Activated naive CD4-positive, alpha-beta T cell treated with Interleukin-2 at 50 U/mL for 16 hours (primary cell): ENCODE measurements at places on chromosomes 1 and 21.

- no peak for DNase-seq
These were observed 175.8 kb downstream of the PTGER3 start for GRCh38 chr1:70871790-70872189.

- no peak for DNase-seq
These were observed 55.3 kb upstream of the MUTYH start for GRCh38 chr1:45395582-45395981.

DNA sequence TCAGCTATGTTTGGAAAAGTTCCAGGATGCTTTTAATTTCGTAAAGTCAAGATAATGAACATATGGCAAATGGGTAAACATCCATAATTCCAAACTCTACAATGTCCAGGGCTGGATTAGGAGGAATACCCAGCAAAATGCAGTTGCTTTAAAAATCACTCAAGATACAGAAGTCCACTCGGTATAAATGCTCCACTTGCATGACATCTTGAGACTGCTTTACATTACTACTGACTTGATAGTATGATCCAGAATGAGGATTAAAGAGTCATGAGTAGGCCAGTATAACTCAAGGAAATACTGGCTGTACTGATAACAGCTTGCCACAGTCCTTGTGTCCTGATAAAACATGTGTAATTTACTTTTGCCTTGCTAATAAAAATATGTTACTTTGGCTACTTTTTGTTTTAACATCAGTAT is 58.3 kb upstream of the ANGPTL3 start:
- DNase-seq, result no peak

- DNase-seq, result no peak
These were observed 22.0 kb downstream of the DDI2 start for GRCh38 chr1:15639262-15639661.

GRCh38 chr1:24635195-24635843 is 7.8 kb upstream of the SRRM1 start:
- DNase-seq, result no peak

GRCh38 chr21:40235528-40235927 is 368.3 kb downstream of the PCP4 start:
- no peak for DNase-seq

- DNase-seq, result no peak
These were observed 27.5 kb upstream of the ZFP69B start for GRCh38 chr1:40422630-40423263.

- no peak for DNase-seq
These were observed 8.6 kb upstream of the LHX4 start for GRCh38 chr1:180221462-180221861.

- no peak for DNase-seq
These were observed 106.8 kb upstream of the JUN start for GRCh38 chr1:58890609-58891008.

DNA sequence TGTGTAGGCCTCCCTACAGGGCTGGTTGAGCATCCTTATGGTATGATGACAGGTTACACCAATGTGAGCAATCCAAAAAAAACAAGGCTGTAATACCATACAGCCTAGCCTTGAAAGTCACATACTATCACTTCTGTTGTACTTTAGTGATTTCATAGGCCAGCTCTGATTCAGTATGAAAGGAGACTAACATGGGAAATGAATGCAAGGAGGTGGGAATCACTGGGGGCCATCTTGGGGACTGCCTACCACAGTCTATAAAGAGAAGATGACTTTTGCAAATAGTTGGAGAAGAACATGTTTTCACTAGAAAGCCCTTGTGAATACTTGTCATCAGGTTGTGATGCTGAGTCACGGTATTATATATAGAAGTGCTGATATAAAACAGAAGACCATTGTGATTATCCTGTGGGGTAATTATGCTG is 270.7 kb downstream of the S1PR1 start:
- DNase-seq, result no peak

DNA sequence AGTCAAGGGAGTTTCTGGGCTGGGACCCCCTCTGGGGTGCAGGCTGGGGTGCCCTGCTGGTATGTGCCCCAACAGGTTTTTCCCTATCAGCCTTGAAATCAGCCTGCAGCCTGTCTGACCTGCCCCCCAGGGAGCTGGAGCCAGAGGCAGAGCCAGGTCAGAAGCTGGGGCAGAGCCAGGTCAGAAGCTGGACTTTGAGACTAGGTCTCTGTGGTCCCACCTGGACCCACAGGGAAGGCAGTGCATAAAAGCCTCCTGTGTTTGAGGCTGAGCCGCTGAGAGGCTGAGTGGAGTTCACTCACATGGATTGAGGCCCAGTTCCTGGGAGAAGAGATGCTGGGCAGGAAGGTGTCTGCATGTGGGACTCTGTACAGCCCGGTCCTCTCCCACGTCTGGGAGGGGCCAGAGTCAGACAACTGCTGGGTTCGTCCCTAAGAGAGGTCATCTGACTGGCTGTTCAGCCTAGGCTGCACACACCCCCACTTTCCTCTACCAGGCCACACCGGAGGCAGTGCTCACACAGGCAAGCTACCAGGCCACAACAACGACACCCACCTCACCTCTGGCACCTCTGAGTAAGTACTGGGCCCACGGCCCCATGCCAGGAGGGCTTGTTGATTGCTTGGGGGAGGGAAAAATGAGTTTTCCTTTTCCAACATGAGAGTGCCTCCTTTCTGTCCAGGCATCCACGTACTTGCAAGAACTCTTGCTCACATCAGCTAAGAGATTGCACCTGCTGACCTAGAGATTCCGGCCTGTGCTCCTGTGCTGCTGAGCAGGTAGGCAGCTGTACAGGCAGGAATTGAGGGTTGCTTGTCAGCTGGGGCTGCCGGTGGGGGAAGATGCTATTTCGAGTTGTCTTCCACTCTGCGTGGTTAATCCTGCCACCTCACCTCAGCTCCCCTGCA is at the start of gene ANXA9:
ANXA9 (plus strand) TSS at position 488 of the 908 bp plus-strand sequence. CDS start 814 bp downstream, outside the sequence.
- no peak for DNase-seq

DNA sequence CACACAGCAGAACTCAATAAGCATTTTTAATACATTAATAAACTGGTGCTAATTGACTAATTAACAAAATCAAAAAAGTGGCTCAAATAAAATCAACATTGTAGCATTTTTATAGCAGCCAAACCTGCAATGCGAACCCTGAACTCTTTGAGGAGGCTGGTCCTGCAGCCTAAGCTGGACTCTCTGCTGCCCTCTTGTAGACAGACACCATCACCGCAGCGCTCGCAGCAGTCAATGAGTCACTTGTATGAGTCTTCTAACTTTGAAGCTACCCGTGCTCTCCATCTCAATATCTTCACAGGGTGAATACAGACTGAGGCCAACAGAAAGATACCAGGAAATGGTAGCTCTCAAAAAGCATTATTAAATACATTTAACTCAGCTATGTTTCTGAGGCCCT is 9.7 kb upstream of the KRTAP7-1 start:
- peak; percentile 39 for DNase-seq

GRCh38 chr1:96651517-96651916 is 70.1 kb upstream of the PTBP2 start:
- DNase-seq, result no peak

GRCh38 chr1:28518745-28519341 is 13.0 kb downstream of the RCC1 start:
- DNase-seq, result peak; percentile 48

- DNase-seq, result no peak
These were observed 251.9 kb downstream of the SDCCAG8 start for GRCh38 chr1:243507672-243508302.

GRCh38 chr1:243748706-243749283 is 101.2 kb downstream of the AKT3 start:
- no peak for DNase-seq

DNA sequence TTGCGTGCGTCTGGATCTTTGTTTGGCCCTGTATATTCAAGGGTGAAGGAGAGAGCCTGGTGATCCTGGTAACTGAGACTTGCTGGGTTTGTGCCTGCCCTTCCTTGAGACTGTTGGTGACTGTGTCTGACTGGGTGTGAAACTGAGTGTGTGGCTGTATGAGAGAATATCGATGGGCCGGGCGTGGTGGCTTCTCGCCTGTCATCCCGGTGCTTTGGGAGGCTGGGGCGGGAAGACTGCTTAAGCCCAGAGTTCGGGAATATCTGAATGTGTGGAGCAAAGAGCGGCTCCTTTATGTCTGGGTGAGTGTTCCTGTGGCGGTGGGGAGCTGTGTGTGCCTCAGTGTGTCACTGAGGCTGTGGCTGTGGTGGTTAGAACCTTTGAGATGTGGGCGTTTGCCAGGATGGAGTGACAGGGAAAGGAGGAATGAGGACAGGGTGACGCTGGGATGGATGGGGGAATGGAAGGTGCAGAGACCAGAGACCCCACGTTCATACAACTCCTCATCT is 2.7 kb upstream of the MARCKSL1 start:
- DNase-seq, result no peak

DNA sequence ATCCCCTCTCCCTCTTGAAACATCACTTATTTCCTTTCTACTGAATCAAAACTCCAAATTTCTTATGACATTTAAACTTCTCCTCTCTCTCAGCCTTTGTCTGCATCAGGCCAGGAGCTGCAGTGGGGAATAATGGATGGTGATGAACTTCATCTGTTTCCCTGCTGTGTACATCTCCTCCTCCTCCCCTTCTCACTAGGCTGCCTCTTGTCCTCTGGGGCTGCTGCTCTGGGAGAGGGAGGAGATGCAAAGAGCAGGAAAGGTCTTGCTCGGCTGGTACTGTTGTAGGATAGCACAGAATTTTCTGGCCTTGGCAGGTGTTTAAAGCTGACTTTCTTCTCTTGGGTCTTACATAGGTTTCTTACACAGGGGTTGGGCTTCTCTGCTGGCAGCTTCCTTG is 31.1 kb upstream of the FMOD start:
- no peak for DNase-seq

DNA sequence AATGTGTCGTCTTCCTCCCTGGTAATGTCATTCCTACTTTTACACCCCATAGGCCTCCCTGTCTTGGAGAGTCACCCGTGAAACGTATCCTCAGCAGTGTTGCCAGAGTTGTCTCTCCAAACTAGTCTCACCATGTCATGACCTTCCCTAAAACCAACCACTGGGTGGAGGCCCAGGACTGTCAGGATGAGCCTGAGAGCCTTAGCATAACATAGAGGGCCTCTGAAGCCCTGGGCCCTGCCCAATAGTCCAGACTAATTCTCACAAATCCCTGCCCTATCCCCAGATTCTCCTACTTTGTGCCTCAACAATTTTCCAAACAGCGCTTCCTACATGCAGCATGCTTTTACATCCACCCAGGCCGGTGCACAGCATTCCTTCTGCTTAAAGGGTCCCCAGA is 29.3 kb upstream of the HSD3B1 start:
- DNase-seq, result no peak

DNA sequence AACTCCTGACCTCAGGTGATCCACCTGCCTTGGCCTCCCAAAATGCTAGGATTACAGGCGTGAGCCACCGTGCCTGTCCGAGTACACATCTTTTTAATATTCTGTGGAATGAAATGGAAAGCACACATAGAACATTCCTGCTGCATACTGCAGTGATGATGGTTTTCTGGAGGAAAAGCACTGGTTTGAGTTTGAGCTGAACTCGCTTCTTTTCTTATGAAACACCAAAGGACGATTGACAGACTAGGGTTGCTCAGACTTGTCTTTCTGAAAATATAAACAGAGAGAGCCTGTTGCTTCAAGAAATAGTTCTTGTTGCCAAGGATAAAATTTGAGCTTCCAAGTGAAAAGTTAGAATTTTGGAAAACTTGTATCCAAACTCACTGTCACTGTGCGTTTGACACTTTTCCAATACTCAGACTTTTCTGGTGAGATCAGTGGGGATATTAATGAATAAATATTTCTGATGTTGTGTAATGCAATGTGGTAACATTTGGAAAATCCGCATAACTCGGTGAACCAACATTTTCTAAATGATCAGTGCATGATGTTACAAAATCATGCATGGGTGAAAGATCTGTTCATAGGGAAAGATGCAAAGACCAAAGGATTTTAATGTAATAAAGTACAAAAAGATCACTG is 15.0 kb upstream of the ERMAP start:
- DNase-seq, result no peak

GRCh38 chr1:227622739-227623475 is 59.6 kb downstream of the ZNF678 start:
- no peak for DNase-seq

- DNase-seq, result no peak
These were observed 27.6 kb downstream of the KCNJ6 start for GRCh38 chr21:37888659-37889058.

GRCh38 chr1:77954521-77954920 is 24.4 kb downstream of the FUBP1 start:
- DNase-seq, result no peak

GRCh38 chr1:52238887-52239707 is 97.2 kb downstream of the ZFYVE9 start:
- no peak for DNase-seq
